Effector memory CD8-positive, alpha-beta T cell (primary cell): ENCODE measurements at places on chromosomes 7 and 10.

- no peak for DNase-seq
Measured at GRCh38 chr7:112140600-112140999, 65.6 kb downstream of the DOCK4 start.

- no peak for DNase-seq
Measured at GRCh38 chr10:14528450-14528849, 197.7 kb upstream of the FRMD4A start.

- no peak for DNase-seq
Measured at GRCh38 chr7:80078159-80078731, 56.4 kb upstream of the GNAI1 start.

DNA sequence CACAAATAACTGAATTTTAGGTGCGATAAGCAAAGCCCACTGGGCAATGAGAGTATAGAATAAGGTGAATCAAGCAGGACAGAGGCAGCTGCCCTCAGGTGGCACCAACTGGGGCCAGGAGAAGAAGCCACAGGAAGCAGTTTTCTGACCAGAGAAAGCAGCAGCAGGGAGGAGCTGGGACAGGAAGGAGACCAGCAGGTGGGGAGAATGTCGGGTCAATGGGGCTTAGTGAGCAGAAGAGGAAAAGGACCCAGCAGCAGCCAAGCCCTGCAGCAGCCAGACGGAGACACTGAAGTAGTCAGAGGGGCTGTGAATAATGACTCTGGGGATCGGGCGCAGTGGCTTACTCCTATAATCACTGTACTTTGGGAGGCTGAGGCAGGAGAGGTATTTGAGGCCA, 209.6 kb upstream of the SH2B2 start:
- DNase-seq: no peak

DNA sequence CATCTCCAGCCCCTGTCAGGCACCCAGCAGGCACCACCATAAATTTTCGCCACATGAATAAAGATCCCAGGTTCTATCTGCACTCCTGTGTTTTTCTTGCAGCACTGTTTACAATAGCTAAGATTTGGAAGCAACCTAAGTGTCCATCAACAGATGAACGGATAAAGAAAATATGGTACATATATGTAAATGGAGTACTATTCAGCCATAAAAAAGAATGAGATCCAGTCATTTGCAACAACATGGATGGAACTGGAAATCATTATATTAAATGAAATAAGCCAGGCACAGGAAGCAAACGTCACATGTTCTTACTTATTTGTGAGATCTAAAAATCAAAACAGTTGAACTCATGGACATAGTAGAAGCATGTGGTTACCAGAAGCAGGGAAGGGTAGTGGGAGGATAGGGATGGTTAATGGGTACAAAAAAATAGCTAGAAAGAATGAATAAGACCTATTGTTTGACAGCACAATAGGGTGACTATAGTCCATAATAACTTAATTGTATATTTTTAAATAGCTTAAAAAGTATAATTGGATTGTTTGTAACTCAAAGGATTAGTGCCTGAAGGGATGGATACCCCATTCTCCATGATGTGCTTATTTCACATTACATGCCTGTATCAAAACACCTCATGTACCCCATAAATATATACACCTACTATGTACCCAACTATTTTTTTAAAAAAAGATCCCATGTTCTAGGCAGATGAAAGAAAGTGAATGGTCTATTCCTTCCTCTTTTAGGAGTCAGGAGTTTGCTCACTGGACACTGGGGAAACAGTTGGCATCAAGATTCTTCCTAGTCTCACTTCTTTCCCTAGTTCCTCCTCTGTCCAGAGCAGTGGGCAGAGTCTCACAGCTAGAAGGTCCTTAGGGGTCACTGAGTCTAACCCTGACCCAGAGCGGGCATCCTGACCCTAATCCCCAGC, 1.0 kb upstream of the NPFFR1 start:
- no peak for DNase-seq

DNA sequence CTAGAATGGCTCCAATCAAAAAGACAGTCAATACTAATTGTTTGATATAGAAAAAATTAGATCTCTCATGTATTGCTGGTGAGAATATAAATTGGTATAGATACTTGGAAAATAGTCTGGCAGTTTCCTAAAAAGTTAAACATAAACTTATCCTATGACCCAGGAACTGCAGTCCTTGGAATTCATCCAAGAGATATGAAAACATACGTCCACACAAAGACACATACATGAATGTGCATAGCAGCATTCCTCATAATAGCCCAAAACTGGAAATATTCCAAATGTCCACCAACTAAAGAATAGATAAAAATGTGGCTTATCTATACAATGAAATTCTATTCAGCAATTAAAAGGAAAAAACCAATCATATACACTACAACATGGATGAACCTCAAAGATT, 128.4 kb downstream of the ZFAND4 start:
- no peak for DNase-seq

- peak; percentile 78 for DNase-seq
Measured at GRCh38 chr10:110226543-110226925, 19.1 kb downstream of the MXI1 start.

DNA sequence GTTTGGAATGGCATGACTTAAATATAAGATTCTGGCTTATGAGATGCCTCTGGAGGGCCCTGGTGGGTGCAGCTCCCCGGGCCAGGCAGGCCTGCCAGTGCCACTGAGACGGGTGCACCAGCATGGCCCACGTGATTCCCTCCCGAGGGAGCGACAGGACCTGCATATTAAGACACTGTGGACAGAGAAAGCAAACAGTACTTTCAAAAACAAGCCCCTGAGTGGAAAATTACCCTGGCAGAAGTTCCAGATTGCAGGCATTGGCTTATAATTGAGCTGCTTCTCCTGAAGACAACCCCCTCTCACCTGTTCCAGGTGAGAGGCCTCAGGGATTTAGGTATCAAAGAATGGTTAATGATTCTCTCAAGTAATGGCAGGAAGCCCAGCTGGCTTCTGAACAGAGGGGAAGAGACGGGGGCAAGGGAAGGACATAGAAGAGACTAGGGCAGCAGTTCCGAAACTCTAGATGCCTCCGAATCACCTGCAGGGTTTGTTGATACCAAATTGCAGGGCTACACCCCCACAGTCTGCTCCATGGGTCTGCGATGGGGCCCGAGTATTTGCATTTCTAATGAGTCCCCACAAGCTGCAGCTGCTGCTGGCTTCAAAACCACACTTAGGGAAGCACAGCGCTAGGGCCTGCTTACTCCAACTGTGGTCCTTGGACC, 66.0 kb upstream of the DOCK1 start:
- DNase-seq: no peak

- DNase-seq: no peak
Measured at GRCh38 chr7:133543657-133544056, 290.8 kb downstream of the EXOC4 start.

DNA sequence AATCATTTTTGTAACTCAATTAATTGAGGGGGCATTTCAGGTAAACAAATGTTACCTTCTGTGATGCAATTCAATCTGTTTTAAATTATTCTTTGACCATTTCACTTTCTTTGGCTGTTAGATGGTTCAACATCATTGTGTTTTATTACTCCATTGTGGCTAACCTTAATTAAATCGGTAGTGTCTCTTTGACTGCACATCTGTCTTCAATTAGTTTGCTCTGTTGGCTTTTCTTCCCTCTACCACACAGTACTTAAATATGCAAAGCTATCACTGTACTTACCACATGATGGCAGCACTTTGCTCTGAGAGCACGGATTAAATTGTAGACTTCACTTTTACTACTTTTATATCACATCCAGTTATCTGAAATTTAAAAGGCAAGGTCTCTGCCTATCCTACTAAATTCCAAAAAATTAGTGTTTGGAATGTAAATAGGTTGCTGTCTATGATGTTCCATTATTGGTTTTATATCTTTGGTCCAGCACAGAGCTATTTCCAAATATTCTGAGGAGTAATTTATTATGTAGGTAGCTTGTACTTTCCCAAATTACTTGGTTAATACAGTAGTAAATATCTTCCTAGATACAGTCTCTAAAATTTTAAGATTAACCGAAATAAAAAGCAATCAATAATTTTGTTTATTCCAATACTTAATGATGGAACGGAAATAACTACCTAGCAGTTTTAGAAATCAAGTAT, 352.0 kb downstream of the PCLO start:
- no peak for DNase-seq

DNA sequence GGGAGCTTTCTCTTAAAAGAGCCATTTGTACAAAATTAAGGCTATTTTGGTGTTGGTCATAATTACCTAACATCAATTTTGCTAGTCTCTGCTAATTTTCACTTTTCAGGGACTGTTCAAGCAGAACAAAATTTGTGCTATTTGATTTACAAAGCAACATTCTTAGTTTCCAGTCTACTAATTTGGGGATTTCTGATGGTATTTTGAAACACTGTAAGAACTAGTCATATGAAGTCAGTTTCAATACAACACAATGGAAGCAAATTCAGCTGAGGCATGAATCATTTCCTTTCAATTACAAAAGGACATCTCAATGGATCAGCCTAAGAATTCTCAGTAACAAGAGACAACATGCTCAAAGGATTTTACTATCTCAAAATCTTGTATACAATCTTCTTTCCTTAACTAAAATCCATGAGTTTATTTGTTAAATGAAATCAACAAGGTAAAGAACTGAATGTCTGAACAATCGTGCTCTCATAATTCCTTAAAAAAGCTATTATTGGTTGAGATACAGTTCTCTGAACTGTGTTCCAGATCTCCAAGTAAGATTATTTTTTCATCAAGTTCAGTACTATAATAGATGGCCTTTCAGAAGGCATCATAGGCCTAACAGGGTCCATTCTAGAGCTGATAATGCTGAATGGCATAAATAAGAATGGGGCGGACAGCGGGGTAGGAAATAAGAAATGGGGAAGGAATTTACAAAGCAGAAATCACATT, 144.6 kb downstream of the NRCAM start:
- no peak for DNase-seq

DNA sequence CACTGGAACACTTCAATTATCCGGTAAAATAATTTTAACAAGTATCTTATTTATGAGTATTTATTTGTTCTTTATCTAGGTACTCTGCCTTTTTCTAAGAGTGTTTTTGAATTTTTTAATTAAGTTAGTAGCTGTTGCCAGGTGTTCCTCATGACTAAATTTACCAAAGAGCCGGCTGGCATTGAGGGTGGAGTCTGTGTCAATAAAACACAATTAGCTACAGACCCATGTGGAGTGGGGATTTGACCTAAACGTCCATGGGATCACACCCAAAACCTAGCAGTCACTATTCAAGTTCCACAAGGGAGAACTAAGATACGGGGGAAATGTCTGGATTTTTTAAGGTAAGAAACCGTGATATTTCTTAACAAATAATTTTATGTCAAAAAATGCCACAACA, 9.8 kb downstream of the SLC16A12 start:
- DNase-seq: no peak

DNA sequence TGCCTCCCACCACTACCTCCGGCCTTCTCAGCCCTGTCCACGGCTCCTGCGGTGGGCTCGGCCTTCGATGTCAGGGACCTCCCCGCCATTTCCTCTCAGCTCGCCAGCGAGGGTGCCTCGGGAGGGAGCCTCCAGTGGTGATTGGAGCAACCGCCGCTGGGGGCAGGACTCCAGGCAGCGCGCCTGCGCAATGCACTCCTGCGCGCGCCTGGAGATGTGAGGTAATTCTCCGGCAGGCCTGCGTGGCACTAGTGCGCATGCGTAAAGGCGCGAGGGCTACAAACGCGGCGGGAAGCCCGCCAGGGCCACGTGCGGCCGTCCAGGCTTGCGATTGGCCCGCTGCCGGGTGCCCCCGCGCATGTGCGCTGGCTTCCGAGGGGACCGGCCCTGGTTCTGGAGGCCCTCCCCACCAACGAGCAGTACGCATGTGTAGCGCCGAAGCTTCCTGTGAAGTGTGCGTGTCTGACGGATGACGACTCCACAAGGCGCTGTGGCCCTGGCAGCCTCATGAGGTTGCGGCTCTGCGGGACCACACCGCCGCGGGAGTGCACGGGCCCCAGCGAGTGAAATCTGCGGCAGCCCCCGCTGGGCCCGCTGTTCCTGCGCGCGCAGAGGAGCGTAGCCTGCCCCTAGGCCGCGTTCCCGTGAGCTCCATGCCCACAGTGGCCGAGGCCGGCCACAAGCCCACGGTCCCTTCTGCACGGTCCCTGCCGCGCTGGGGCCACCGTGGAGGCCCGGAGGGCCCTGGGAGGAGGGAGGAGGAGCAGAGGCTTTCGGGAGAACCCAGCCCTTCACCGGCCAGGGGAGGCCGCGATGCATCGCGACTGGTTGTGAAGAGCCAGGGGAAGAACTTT, at the start of gene SYCE1:
SYCE1 (minus strand) TSS at position 143 of the 854 bp plus-strand sequence; CDS start at position 89, 54 bp downstream.
- DNase-seq: peak; percentile 4
